NCI-H226 (cell line): ENCODE measurements at places on chromosomes 4 and X.
A peak's percentile ranks its signal among the peaks of the same experiment; 100 is the strongest.

- DNase-seq = no peak
These were observed 5.1 kb upstream of the PRMT9 start for GRCh38 chr4:147689067-147689466.

GRCh38 chrX:100871594-100872560, 2.3 kb downstream of the NOX1 start:
- DNase-seq = peak; percentile 80

GRCh38 chrX:113390531-113390930, 549.9 kb upstream of the AMOT start:
- DNase-seq = no peak

- no peak for DNase-seq
These were observed 122.2 kb downstream of the ANXA5 start for GRCh38 chr4:121574618-121575017.

DNA sequence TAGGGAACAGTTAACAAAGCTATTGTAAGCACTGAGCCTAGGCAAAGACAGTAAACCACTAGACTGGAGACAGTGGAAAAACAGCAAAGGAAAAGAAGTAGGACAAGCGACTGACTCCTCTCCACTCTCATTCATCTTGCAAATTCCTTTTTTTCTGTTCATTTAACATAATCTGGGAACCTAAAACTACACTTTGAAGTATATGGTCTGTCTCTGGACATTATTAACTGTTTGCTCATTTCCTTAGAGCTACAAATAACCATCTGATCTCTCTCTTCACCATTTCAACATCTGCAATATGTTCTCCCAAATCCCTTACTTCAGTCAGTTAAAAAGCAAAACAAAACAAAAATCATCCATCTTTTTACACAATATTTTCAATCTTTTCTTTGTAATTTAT, 642 bp downstream of the HMGN5 start:
- no peak for DNase-seq

GRCh38 chr4:141636082-141636770, at the start of gene IL15:
TSS of gene IL15 (plus strand) at chr4:141636583. CDS start at chr4:141719465, 82,882 bp downstream.
- no peak for DNase-seq

GRCh38 chr4:100742045-100742444, 224.2 kb upstream of the EMCN start:
- DNase-seq = peak; percentile 58

DNA sequence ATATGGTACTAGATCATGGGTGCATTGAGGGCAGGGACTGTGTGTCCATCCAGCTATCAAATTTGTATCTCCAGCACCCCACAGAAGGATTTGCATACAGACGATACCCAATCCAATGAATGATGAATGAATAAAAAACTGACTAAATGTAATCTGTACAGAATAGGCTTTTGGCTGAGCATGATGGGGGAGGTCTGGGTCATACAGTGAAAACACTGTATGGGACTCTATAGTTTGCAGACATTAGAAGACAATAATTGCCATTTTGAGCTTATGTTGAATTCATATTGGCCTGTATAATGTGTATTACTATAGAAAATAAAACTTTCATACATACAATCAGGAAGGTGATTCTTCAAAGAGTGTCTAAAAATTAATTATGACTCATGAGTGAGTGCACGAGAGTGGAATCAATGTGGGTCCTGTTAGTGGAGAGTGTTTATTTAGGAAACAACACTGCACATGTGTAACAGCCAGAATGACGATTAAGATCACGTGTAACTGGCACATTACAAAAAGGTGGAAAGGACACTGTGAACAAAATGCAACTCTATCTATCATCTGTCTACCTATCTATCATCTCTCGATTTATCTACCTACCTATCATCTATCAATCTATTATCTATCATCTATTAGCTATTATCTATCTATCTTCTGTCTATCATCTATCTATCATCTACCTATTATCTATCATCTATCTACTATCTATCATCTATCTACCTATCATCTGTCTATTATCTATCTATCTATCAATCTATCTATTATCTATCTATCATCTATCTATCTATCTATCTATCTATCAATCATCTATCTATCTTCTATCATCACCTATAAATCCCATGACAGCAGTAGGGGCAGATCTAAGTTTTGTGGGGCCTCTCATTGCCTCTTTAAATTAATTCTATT, 201.3 kb downstream of the PTTG2 start:
- no peak for DNase-seq

- DNase-seq = no peak
These were observed 34.8 kb downstream of the OSTC start for GRCh38 chr4:108685036-108685686.

DNA sequence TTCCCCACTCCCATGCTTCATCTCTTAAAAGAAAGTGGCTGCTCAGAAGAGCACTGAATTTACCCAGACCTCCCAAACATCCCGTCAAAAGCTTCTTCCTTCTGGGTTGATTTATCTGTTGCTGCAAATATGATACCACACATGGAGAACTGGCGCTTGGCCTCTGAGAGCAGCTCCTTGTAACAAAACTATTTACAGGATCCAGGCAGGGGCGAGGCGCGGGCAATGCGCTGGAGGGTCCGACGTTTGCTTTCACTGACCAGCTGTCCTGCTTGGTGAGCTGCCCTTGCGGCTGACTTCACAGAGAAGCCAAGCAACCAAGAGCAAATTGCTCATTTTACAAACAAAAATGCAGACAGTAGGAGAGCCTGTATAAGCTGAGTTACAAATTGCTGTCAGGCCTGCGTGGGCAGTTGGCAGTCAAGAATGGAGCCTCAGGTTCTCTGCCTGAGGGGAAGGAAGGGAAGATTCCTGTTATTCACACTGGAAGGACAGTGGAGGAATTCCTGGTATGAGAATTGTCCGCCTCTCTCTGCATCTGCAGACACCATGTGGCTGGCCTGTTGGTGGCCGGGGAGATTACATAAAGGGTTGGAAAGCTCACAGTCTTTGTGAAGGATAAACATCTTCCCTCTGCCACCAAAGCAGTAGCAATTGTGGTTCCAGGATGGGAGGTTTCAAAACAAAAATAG, 192.2 kb upstream of the LEF1 start:
- peak; percentile 56 for DNase-seq

DNA sequence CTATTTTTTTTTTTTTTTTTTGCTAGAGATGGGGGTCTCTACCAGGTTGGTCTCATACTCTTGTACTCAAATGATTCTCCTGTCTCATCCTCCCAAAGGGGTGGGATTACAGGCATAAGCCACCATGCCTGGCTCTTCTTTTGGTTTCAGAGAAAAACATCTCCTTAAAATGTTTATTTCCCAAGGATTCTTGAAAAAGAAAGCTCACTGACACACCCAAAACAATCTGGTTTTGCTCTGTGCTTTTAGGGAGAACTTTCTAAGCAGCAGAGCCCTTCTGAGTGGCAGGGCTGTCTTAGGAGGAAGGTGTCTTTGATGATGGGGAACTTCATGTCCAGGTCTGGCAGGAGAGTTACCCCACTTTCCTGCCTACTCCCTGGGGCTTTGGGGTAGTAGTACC, 1.2 kb downstream of the SOD3 start:
- no peak for DNase-seq

- DNase-seq = peak; percentile 50
These were observed at the start of gene JAKMIP1 for GRCh38 chr4:6200011-6200921. TSS of gene JAKMIP1 (minus strand) at chr4:6200549. CDS start at chr4:6112850, 87,699 bp downstream.

DNA sequence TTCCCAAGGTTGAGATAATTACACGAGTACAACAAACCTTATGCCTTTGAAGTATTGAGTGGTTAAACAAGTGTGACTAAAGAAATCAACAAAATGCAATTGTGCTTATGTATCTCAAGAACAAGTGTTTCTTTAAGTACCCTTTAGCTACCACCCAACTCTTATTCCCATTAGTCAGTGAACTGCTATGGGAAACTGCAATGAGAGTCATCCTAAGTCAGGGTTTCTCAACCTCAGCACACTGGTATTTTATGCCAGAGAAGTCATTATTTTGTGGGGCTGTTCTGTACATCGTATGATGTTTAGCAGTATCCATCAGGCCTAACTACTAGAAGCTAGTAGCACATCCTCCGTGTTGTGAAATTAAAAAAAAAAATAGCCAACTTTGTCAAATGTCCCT, 549.1 kb upstream of the BOD1L1 start:
- DNase-seq = no peak

- DNase-seq = peak; percentile 41
These were observed 44.5 kb downstream of the BRWD3 start for GRCh38 chrX:80765220-80765625.

DNA sequence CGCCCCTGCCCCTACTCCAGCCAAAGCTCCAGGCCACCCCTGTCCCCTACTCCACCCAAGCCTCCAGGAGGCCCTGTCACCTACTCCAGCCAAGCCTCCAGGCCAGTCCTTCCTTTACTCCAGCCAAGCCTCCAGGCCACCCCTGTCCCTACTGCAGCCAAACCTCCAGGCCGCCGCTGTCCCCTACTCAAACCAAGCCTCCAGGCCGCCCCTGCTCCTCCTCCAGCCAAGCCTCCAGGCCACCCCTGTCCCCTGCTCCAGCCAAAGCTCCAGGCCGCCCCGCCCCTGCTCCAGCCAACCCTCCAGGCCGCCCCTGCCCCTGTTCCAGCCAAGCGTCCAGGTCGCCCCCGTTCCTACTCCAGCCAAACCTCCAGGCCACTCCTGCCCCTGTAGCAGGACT, 5.1 kb upstream of the ASMT start:
- DNase-seq = no peak

- no peak for DNase-seq
These were observed 38.4 kb downstream of the NOP14 start for GRCh38 chr4:2924765-2925301.

GRCh38 chr4:14302021-14302420, 674.5 kb upstream of the BOD1L1 start:
- no peak for DNase-seq

DNA sequence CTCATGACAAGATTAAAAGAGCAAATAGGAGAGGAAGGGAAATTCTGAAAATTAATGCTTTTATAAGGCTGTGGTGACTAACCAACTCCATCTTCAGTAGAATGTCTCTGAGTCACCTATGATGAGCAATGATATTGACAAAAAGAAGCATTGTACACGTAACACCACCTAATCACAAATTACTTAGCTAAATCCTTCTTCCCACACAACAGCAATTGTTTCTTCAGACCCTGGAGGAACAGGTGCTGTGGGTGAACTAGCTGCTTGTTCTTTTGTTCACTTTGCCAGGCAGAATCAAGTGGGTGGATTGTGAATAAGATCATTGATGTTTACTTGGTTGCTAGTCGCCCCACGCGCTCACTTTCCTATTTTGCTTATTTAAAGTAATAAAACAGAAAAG, 315.5 kb downstream of the CAMK2D start:
- peak; percentile 64 for DNase-seq

DNA sequence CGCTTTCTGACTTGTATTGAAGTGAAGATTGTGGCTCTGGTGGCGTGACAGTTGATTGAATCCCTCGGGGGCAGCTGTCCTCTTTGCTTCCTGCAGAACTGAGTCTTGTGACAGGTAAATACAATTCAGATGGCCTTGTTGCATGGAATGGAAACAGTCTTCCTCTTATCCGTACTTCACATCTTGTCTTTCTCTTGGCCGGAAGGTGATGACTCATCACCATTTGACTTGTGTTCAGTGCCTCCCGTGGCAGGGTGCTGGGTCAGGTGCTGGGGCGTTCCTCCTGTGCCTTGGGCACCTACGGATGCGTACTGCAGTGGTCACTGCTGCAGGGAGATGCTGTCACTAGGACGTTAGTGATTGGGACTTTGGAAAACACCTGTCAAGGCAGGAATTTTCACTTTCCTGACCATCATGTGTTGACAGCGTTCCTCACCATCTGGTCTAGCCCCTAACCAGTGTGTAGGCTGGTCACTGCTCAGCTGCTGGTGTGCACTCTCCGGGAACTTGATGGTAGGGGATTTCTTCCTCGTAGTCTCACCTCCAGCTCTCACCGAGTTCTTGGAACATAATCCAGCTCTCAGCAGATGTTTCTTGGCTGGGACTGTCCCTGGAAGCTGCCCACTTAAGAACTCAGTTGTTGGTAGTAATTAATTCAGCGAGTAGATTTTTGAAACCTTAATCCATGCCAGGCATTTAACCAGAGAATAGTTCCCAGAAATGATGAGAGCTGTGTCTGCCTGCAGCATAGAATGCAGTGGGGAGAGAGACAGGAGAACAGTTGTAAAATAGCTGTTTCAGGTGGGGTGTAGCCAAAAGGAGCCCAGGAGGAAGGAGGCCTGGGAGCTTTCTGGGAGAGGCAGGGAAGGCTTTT, 7.2 kb downstream of the TBC1D14 start:
- DNase-seq = no peak

- no peak for DNase-seq
These were observed 2.3 kb upstream of the PHOX2B start for GRCh38 chr4:41750626-41751448.

DNA sequence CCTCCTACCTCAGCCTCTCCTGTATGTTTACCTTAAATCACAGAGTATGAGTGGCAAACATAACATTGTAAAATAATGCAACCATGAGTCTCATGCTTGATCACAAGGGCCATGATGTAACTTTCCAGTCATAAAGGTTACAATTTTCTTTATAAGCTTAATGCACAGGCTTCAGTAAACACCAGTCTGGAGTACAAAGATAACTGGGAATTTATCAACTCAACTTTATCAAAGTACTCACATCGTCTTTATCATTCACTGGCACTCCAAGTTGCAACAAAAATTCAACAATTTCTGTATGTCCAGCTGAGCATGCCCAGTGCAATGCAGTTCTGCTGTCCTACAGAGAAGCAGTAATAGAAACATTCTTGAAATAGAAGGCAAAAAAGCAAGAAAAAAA, 2.8 kb downstream of the PSMD10 start:
- no peak for DNase-seq

DNA sequence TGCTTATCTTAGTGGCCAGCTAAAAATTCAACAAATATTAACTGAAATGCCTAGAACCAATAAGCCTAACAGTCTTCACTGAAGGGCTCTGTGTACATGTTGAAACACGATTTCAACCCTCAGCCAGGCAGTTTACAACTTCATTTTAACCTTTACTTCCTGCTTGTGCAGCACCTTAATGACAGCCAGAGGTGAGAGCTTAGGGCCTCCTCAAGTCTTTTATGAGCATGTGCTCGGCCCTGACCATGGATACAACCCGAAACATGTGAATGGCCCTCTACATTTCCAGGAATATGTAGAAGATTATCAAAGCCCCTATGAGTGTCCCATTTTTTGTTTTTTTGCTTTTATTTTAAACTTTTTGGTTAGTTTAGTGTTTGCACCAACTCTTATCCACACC, 88.3 kb downstream of the MSN start:
- DNase-seq = no peak

DNA sequence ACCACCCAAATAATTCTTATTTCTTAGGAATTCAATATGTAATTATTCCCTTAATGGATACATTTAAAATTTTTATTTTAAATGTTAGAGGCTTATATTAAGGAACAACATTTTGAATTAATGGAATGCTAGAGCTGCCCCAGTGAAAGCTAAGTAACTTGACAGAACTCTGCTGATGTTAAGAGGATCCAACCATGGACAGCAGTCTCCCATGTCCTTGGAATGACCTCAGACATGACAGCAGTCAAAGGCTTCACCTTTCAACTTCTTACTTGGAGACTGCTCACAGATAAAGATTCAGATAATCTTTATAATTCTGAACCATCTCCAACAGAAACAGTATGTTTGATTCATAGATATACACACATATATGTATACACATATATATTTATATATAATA, 17.2 kb downstream of the PDLIM3 start:
- no peak for DNase-seq

- no peak for DNase-seq
These were observed 177.7 kb downstream of the RBM46 start for GRCh38 chr4:154958621-154959358.

GRCh38 chrX:66408507-66408906, 230.4 kb downstream of the EDA2R start:
- no peak for DNase-seq

GRCh38 chrX:14670819-14671218, 141.5 kb downstream of the GLRA2 start:
- DNase-seq = no peak

GRCh38 chr4:76665153-76665552, 230.1 kb downstream of the SHROOM3 start:
- peak; percentile 96 for DNase-seq
